HuH-7 (cell line): ENCODE measurements at places on chromosomes 1 and 21.

GRCh38 chr21:37233551-37234146 is 33.5 kb downstream of the VPS26C start:
- no peak for DNase-seq

DNA sequence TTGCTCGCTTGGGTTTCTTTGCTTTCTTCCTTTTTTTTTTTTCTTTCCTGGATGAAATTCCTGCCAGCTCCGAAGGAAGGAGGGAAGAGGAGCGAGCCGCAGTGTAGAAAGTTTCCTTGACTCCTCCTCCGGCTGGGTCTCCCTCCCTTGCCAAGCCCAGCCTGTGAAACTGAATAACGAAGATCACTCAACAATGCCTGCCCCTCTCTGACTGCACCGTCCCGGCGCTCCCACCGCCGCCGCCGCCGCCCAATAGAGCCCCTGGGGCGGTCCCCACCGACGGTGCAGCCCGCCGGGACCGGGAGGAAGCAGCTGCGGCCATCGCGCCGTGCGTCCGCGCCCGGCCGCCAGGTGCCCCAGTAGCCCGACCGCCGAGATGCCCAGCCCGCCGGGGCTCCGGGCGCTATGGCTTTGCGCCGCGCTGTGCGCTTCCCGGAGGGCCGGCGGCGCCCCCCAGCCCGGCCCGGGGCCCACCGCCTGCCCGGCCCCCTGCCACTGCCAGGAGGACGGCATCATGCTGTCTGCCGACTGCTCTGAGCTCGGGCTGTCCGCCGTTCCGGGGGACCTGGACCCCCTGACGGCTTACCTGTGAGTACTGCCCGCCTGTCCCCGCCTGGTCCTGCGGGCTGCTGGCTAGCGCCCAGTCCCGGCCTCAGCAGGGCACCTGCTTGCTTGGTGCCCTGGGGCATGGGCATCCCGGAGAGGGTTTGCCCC is at the start of gene LGR6:
LGR6 (plus strand) TSS at position 186 of the 714 bp plus-strand sequence; CDS start at position 377, 191 bp downstream.
- DNase-seq: no peak

DNA sequence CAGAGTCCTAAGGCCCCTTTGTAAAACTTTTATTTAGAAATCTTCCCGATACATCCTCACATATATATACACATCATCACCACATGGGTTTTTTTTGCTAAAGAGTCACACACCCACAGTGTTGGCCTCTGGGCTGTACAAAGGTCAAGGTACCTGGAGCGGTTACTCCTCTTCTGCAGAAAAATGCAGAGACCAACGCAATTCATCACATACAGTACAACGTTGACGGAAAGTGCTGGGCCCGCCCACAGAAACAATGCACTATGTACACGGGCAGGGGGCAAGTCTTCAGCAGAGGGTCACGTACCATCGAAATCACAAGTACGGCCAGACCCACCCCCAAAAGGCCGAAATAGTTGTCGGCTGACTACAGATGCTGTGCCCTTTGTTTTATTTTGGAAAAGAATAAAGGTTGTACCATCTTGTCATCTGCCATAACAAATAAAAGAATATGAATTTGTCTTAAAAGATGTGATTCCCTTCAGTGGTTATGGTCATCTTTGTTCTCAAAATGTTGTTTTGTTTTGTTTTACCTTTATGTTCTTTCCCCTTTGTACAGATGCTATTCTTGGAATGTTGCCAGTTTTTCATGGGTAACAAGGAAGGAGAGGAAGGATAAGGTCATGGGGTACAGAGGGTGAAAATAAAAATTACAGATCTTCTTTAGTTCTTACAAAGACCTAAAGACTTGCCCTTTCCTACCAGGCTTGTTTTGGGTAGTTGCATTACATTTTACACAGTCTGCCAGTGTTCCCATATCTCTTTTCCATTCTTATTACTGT is 15.6 kb downstream of the TAL1 start:
- peak; percentile 67 for DNase-seq

DNA sequence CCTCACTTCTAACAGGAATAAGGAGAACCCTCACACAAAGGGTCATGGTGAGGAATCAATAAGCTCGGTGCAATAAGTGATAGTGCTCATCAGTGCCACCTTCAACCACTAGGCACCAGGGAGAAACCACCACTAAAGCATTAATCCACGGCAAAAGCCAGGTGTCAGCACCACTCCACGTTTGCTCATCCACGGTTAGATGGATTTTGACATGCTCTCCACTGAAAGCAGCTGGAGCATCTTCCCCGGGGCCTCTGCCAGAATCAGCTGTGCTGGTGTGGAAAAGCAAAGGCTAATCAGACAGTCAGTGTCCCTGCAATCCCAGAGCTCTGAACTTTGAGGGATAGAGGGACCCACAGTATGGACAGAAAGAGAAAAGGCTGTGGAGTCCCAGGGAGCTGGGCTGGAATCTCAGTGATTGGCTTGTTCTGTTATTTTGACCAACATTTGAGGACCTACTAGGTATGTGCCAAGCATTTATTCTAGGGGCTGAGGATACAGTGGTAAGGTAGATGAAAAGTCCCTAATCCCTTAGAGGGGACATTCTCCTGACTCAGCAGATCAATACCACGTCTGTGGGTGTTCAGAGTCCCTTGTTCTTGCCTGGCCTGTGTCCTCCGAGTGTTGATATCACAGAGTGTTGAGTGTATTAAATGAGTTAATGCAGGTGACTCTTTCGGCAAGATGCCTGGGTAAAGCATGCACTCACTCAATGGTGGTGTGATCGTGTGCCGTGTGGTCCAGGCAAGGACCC is 41.3 kb downstream of the FHAD1 start:
- no peak for DNase-seq

GRCh38 chr21:39429445-39429844 is 16.1 kb downstream of the LCA5L start:
- no peak for DNase-seq

DNA sequence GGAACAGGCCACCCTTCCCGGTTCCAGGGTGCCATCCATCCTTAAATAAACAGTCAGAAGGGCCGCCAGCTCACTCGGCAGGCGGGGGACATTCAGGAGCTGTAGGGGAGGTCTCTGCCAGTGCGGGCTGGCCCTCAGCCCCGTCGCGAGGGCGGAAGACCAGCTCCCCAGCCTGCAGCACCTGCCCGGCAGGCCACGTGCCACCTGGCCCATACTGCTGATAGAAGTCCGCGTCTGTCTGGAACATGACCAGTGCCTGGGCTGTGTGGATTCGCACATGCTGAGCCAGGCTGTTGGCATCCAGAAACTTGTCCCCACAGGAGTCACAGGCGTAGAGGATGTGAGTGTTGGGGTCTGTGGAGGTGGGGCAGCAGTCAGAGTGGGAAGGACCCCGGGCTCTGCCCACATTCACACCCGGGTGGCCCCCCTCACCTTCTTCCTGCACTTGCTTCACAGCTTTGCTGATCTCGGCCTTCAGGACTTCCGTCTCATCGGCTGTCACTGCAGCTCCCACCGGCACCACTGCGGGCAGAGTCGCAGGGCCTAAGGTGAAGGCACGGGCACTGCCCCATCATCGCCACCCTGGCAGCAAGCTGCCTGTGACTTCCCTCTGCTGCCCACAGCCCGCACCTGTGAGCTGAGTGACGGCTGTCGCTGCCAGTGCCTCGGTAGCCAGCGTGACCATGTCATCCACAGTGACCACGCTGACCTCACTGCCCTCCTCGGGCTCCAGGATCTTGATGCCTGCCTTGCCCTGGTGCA is 33.8 kb downstream of the ZBTB17 start:
- DNase-seq: no peak

DNA sequence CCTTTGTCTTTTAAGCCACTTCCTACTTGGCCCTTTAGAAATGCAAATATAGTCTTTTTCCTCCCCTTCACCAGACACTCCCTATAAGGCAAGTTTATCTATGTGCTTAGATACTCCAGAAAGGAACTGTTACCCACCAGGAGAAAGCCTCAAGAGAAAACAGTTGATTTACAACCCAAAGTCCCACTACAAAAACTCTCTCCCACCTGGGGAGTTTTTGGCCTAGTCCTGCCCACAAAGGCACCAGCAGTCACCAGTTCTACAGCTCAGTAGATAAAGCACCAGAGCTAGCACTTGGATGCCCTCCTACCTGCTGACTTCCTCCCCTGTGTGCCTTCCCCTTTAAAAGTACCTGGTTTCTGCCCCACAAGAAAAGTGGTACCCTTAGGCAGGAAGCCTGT is 27.7 kb upstream of the HAO2 start:
- DNase-seq: no peak

DNA sequence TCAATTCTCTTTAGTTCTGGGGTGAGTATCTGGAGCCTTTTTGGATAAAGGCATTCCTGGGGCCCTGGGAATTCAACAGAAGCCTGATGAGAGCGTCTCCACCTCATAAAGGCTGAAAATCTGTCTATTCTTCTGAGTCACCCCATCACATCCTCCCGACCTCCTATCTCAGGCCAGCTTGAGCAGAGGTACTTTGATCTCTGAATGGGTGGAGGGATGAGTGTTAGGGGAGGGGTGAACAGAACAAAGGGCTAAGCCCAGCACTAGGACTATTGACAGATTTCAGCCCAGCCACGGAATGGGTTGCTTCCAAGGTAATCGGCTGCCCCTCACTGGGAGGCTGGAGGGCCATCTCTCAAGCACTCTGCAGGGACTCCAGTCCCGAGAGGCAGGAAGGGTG is 2.5 kb upstream of the MYBPH start:
- no peak for DNase-seq

DNA sequence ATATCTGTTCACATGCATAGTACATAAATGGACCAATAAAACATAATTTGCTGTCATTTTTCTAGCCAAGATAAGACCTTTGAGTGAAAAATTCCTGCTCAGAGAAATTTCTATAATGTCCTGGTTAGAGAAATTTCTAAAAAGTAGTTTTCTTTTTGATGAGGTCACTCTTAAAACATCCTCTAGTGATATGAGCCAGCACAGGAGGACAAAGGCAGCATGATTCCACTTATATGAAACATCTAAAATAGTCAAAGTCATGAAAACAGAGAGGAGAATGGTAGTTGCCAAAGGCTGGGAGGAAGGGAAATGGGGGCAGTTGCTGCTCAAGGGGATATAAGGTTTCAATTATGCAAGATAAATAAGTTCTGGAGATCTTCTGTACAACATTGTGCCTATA is 239.4 kb downstream of the BACH1 start:
- DNase-seq: no peak

GRCh38 chr1:6037338-6037762 is 8.3 kb upstream of the KCNAB2 start:
- DNase-seq: no peak

- DNase-seq: no peak
These were observed 111.7 kb downstream of the DISP1 start for GRCh38 chr1:222926566-222926965.

- peak; percentile 63 for DNase-seq
These were observed 60.8 kb upstream of the PGD start for GRCh38 chr1:10338047-10338446.

GRCh38 chr1:102045752-102046151 is 49.0 kb upstream of the OLFM3 start:
- no peak for DNase-seq

DNA sequence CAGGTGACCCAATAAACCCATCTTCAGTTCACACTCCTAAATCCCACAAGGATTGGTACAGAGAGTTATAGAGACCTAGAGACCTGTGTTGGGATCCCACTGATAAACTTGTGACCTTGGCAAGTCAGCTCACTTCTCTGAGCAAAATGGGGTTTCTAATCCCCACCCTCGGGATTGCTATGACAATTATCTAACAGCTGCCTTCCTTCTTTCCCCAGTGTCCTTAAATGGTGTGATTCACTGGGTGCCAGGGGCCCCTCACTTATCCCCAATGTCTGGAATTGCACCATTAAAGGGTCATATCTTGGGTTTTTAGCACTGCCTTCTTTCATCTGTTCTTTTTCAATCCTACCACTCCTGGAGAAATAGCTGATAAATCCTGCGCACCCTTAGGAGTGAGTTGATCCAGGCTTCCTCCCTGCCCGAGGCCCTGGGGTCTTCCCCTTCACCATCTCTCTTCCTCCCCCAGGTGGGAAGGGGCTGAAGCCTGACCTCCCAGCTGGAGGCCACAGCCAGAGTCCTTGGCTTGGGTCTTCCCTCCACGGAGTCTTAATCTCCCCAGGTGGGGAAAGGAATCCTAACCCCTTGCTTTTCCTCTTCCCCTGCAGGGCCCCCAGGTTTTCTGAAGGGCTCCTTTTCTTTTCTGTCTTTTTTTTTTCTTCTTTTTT is 39.7 kb downstream of the LACTBL1 start:
- no peak for DNase-seq

GRCh38 chr1:170592591-170593111 is 60.7 kb downstream of the GORAB start:
- DNase-seq: no peak

GRCh38 chr1:28512058-28512611 is 6.3 kb downstream of the RCC1 start:
- DNase-seq: no peak

DNA sequence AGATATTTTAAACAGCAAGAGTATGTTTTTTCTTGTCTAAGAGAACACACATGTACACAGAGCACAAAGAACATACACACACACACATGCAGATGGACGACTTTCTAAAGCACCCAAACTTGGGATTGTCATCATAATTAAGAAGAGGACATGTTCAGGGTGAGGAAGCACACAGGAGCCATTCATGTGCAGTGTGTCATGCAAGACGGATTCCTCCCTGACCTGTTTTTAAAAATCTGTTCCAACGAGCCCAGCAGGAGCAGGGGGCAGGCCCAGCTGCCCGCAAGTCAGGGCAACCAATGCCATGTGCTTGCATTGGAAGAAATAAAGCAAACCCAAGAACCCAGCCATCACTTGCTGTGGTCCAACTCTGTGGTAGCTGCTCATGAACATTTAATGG is 167.3 kb upstream of the ZNF644 start:
- no peak for DNase-seq

DNA sequence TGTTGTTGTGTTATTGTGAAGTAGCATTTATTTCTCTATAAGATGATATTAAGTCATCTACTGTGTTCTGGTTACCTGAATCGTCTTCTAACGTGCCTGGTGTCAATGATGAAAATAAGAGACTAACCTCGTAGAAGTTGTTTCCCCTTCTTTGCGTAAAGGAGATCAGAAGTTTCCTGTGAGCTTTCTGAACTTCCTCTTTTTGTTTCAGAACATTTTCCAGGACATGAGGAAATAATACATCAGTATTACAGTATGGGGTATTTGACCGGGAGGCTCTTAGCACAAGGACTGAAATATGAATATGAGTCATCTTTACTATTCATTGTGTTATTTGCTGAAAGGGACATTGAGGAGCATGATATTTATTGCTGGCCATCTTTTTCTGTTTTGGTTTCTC is 1.3 kb downstream of the ST6GALNAC3 start:
- no peak for DNase-seq

- peak; percentile 70 for DNase-seq
These were observed 62.6 kb upstream of the CD1D start for GRCh38 chr1:158117854-158118704.

DNA sequence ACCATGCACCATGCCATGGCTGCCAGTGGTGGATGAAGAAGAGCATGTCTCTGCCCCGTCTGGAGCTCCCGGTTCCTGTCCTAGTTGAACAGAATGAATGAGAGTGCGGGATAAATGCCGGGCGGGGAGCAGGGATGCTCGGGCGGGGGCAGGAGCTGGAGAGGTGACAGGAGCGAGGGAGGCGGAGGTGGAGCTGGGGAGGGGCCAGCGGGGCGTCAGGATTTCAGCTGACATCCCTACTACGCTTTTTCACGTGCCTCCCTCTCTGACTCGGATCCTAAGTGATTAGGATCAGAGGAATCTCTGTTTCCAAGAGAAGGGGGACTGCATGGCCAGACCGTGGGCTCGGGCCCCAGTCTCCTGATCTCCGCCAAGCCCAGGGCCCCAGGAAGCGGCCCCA is 47.3 kb downstream of the TP73 start:
- DNase-seq: no peak

GRCh38 chr21:34790341-34790740 is 121.5 kb downstream of the CLIC6 start:
- DNase-seq: no peak

GRCh38 chr1:27157194-27157593 is 2.3 kb upstream of the SLC9A1 start:
- DNase-seq: no peak

GRCh38 chr1:94531664-94532063 is 9.9 kb downstream of the F3 start:
- DNase-seq: no peak
